Activated CD4-positive, alpha-beta T cell treated with anti-CD3 and anti-CD28 coated beads for 24 hours (primary cell): ENCODE measurements at places on chromosomes 5 and 9.

DNA sequence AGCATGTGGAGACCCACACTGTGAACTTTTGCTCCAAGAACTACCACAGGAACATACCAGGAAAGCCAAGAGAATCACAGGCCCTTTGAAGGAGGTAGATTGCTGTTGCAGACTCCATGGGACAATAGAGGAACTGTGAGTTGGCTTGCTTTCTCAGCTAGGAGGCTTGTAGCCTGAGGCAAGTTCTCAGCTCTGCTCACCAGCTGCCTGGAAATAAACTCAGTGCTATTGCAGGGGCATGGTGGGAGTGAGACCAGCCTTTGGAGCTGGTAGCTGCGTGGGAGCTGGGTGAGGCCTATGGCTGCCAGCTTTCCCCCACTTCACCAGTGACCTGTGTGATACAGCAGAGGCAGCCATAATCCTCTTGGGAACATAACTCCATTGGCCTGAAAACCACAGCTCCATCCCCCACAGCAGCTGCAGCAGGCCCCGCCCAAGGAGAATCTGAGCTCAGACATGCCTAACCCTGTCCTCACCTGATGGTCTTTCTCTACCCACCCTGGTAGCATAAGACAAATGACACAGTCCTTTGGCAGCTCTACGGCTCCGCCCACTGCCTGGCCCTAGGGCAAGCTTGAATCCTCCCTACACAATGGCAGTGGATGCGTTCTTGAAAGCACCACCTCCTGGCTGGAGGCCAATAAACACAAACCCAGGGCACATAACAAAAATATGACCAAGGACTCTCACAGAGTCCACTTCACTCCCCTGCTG lies 389.5 kb downstream of the KIF4B start:
- DNase-seq, result no peak

GRCh38 chr5:93191035-93191817 lies 389.8 kb downstream of the NR2F1-AS1 start:
- DNase-seq, result no peak

GRCh38 chr5:141605523-141606277 lies 13.1 kb downstream of the DIAPH1 start:
- DNase-seq, result peak; percentile 24

GRCh38 chr9:35338561-35339274 lies 151.2 kb upstream of the RUSC2 start:
- no peak for DNase-seq

DNA sequence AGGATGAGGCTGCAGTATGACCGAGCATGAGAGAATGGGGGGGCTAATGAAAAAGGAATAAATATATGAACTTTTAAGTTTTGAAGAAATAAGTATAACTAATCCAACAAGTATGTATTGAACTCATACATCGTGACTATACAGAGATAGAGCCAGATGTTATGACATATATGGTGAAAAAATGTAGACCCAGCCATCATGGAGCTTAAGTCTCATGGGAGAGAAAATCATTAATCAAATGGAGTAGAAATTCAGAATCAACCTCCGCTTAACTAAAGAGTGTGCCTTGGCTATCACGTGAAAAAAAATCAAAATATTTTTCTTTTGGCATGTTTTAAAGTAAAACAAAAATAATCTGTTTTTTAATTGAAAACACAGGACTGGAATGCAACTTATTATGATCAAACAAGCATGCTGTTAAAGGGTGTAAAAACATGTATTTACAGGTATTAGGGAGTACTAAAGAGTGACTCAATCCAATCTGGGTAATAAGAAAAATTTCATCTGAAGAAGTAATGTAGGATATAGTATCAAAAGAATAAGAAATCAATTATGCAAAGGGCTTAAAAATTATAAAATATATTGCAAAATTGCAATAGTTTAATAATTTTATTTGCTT lies 868.5 kb upstream of the NUDT12 start:
- DNase-seq, result no peak

DNA sequence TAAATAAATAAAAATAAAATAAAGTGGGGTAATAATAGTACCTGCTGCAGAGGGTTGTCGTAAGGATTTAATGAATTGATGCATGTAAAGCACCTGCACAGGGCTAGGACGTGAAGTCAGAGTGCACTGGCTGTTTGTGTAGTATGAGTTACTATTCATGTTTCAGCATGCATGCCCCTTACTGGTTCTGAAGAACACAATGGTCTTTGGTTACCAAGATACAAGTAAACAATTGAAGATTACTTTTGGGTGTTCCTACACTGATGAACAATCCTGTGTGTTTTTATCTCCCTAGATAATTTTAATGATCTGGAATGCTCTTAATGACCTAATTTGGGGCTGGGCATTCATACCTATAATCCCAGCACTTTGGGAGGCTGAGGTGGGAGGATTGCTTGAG lies 23.2 kb upstream of the PRRC2B start:
- DNase-seq, result no peak

- DNase-seq, result no peak
Observed at GRCh38 chr5:3311433-3311832, 284.2 kb upstream of the IRX1 start.

DNA sequence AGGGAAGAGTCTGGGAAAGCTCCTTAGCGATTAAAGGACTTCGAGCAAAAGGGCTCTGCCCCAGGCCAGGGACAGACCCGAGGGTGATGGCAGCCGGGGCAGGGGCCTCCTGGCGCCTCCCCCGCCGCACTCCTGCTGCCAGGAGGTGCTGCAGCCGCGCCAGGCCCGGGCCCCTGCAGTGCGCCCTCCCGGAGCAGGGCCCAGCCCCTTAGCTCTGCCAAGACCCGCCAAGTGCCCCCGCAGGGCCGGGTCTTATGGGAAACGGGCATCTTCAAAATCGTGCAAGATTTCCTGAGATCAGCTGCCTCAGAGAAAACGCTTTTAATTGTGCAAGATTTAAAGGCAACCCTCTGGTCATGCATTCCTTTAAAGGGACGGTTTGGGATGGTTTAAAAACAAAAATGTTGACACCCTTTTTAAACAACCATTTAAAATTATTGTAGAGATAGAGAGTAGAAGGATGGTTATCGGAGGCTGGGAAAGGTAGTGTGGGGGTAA lies 52.4 kb downstream of the CDC14B start:
- no peak for DNase-seq

DNA sequence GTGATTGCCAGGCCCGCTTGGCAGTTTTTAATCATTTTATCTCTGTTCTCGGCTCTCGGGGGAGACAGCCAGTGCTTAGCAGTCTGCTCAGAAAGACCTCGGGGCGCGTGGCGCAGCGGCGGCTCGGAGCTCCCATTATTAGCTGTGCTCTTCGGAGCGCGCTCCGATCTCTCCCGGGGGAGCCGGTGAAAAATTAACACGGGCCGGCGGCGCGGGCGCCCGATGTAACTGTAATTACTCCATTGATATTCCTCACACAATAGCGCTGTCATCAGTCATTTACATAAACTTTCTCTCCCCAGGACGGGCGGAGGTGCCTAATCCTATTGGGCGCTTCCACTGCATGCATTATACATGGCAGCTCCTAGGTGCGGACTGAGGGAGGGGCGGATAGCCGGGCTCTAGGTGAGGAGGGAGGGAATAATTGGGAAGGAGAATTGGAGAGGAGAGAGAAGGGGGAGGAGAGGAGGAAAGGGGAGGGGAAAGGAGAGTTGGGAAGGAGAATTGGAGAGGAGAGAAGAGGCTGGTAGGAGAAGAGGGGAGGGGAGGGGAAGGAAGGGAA lies 24.9 kb downstream of the LMX1B start:
- no peak for DNase-seq

DNA sequence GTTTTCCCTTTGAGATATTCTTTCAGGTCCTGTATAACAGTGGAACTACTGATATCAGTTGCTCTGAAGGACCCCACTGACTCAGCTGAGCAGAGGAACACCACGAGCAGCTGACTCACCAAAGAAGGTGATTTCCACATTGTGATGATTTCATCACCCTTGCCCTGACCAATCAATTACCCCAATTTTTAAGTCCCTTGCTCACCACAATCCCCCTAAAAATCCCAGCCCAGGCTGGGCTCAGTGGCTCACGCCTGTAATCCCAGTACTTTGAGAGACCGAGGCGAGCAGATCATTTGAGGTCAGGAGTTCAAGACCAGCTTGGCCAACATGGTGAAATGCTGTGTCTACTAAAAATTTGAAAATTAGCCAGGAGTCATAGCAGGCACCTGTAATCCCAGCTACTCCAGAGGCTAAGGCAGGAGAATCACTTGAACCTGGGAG lies 125.3 kb upstream of the ABCA1 start:
- peak; percentile 28 for DNase-seq

DNA sequence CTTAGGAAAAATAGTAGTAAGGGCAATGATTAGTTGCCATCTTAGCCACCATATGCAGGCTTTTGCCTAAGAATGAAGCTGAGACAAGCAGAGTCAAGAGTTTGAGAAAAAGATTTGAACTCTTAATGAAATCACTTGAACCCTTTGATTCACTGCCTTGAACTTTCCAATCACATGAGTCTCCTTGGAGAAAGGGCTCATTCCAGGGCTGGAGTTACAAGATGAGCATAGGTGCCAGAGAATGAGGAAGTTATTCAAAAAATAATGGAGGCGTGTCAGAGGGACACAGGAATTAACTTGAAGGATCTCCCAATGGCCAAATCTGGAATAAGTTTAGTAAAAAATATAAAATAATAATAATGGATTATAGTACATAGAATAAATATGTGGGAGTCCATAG lies 35.3 kb downstream of the MAT2B start:
- no peak for DNase-seq

DNA sequence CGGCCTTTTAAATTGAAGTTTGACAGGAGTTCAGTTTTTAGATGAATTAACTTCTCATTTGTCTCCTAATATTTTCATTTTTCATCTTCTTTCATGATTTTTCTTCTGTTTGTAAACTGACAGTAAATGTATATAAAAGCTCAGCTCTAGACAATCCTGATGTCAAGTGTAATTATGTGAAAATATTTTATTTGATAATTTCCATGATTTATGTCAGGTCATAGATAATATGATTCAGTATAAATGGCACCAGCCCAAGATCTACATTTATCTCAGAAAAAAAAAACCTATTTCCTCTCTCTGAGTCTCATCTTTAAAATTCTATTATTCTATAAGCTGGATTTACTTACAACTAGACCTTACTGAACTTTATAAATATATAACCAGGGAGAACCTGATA lies 115.7 kb downstream of the MUSK start:
- no peak for DNase-seq

- DNase-seq, result no peak
Observed at GRCh38 chr9:89669361-89669842, 64.6 kb downstream of the GADD45G start.

- no peak for DNase-seq
Observed at GRCh38 chr5:160152287-160152686, 33.0 kb upstream of the PWWP2A start.

DNA sequence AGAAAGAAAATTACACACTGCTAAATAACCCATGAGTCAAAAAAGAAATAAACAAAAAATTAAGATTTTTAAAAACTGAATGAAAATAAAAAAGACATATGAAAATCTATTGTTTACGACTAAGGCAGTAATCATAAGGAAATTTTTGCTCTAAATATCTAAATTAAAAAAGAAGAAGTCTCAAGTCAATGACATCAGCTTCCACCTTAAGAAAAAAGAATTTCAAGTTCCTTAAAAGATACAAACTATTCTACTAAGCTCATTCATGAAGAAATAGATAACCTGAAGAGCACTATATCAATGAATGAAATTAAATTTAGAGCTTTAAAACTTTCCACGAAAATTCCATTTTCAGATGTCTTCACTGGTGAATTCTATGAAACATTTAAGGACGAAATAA lies 15.7 kb upstream of the STARD4 start:
- DNase-seq, result no peak

- DNase-seq, result no peak
Observed at GRCh38 chr5:102792705-102793104, 37.6 kb downstream of the PAM start.

DNA sequence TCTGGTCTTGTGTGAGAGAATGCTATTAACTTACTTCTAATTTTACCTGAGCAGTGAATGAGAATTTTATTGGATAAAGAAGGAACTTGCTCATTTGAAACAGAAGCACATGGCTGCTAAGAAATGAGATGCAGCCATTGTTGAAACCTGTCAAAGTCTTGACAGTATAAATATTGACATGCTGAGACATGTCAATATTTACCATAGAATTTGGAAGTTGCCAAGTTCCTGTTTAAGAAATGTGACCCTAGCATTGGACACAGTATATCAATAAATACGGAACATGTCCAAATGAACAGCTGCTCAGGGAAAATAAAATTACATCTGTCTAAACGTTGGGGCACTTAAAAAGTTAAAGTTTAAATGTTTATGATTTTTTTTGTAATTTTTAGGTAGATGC lies 7.8 kb downstream of the XRCC4 start:
- DNase-seq, result no peak

GRCh38 chr9:127051881-127052595 lies 70.4 kb downstream of the ANGPTL2 start:
- no peak for DNase-seq

- DNase-seq, result no peak
Observed at GRCh38 chr5:135950611-135951010, 4.2 kb downstream of the LECT2 start.
